ENCODE measurements at places on chromosomes 7 and 10.

- DNase-seq: no peak
These were observed 654.5 kb upstream of the COBL start for GRCh38 chr7:51970961-51971665.

DNA sequence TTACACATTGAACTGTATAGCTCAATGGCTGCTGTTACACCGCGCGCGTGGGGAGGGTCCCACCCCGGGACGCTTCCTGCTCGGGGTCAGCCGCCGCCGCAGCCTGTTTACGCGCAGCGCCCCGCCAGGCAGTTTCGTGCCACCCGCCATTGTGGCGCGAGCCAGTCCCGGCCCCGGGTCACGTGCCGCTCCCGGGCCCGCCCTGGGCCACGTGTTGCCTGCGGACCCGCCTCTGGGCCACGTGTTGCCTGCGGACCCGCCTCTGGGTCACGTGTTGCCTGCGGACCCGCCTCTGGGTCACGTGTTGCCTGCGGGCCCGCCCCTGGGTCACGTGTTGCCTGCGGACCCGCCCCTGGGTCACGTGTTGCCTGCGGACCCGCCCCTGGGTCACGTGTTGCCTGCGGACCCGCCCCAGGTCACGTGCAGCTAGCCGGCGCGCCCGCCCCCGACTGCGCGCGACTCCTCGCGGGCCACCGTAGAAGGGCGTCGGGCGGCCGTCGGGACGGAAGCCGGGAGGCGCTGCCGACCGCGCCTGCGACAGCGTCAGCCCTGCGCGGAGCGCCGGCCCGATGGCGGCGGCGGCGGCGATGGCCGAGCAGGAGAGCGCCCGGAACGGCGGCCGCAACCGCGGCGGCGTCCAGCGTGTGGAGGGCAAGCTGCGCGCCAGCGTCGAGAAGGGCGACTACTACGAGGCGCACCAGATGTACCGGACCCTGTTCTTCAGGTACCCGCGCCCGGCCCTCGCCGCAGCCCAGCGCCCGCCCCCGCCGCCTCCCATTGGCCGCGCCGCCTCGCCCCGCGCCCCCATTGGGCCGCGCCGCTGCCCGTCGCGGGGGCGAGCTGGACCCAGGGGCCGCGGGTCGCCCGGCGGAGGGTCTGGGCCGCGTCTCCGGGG, at the start of gene GET4:
GET4 (plus strand) TSS at position 478 of the 895 bp plus-strand sequence; CDS start at position 570, 92 bp downstream.
- DNase-seq: peak; percentile 98

DNA sequence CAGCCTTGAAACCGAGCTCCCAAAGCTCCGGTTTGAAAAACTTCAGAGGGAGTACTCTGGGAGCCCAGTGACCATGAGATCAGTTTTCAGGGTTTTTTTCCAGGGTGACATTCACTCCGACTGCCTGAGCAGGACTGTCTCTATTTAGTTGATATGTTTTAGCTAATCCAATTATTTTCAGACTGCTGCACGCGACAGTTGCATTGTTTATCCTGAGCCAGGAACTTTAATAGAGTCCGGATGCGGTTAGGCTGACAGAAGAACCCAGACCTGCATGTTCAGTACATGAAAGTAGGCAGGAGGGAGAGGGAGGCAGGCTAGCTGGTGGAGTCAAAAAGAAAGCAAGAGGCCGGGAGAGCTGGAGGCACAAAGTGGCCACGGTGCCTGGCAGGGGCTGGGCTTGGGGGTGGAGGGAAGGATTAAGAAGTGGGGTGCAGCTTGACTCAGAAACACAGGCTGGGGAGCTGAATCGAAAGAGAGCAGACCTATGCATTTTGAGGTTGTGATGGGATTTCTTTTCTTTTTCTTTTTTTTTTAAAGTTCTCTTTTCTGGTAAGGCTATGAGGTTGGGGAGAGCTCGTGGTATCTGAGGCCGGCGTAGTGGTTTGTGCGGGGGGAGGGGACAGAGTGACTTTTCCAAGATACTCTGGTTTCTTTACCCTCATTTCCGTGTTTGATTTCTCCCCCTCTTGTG, 5.7 kb downstream of the GATA3 start:
- no peak for DNase-seq

- peak; percentile 25 for DNase-seq
These were observed 9.6 kb downstream of the UNCX start for GRCh38 chr7:1242256-1242605.

- no peak for DNase-seq
These were observed 77.2 kb downstream of the C7orf25 start for GRCh38 chr7:42834676-42835075.

- no peak for DNase-seq
These were observed 174.2 kb upstream of the CTBP2 start for GRCh38 chr10:125334545-125334944.

- no peak for DNase-seq
These were observed 223.1 kb downstream of the CUX1 start for GRCh38 chr7:102040569-102040968.

- DNase-seq: no peak
These were observed 4.2 kb downstream of the FGFR2 start for GRCh38 chr10:121594076-121594475.

DNA sequence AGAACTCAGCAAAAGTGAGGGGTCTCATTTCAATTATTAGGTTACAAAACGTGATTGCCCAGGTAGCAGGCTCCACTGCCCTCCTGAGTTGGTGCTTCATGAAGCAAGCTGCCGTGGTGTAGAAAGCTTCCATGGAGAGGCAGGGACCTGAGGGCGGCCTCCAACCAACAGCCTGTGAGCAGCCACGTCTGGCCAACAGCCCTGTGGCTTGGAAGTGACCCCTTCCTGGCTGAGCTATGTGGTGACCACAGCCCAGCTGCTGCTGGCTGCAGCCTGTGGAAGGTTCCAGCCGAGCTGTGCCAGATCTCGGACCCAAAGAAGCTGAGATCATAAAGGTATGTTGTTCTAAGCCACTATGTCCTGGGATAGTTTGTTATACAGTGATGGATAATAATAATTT, 122.5 kb upstream of the KLF6 start:
- DNase-seq: no peak

GRCh38 chr10:98365406-98366061, 49.4 kb downstream of the PYROXD2 start:
- DNase-seq: peak; percentile 52

DNA sequence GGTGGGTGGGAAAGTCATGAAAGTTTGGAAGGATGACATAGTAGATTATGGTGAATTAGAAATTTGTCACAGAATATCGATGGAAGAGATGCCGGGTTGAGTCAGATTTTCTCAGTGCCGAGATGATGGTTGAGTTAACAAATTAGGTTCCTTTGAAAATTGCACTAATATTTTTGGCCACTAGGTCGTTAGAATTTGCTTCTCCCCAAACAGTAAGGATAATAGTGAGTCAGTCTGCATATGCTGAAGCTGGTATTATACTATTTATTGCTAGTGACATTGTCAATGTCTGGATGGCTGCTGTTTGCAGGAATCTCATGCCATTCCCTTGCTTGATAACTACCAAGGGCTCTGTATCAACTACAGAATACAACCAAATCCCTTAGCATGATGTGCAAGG, 37.7 kb upstream of the MINDY3 start:
- DNase-seq: no peak

GRCh38 chr10:26463986-26464385, 25.8 kb downstream of the APBB1IP start:
- no peak for DNase-seq

DNA sequence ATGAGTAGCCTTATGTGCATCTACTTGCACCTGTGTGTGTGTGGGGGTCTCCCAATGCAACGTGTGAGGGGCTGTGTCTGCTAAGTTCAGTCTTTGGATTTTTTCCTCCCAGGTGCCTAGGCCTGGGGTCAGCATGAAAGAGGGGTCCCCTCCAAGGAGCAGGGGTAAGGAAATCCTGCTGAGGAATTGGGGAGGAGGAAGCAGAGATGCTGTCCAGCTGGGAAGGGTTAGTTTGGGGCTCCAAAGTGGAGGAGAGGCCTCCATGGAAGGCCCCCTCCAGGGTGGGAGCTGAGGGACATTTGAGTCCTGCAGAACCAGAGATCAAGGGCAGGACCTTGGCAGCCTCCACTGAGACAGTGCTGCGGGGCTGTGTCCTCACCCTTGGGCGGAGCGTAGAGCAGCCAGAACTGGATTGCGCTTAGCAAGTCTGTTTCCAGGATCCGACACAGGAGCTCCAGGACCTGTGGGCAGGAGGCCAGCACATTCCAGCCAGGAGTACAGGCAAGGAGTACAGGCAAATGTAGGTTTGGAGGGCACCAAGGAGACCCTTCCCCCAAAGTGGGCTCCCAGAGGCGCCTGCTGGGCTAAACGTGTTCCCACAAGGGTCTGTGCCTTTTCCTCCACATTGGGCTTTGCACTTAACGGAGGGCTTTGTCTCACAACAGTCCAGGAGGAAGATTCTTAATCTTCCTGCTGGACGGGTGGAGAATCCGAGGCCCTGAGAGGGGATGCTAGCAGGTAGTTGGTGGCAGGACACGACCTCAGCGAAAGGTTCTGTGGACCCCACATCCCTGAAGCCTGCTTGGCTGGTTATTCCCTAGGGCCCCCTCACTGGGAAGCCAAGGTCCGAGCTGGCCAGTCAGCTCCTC, 10.1 kb downstream of the TBATA start:
- no peak for DNase-seq

GRCh38 chr10:121831777-121832176, 96.1 kb downstream of the ATE1 start:
- DNase-seq: no peak

DNA sequence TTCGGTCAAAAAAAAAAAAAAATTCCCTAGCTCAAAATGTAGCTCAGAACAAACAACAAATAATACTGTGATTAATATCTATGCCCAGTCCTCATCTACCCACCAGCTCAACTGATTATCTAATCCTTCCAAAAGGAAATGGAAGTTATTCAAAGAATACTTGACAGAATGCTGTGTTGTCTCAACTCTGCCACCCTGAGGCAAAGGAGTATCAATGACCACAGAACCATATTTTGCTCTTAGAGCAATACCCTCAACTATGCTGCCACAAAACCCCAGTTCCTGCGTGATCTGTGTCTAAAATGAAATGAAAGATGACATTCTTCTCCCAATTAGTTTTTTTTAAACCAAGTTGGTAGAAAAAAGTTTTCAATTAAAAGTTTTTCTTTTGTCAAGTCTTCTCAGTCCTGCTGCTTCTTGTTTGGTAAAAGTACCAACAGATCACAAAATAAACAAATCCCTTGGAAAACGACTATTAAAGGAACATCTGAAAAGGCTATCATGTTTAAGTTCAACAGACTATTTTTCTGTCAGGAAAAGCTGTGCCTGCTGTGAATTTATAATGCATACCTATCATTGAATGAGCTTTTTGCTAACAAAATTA, 21.6 kb downstream of the RBM28 start:
- DNase-seq: no peak

DNA sequence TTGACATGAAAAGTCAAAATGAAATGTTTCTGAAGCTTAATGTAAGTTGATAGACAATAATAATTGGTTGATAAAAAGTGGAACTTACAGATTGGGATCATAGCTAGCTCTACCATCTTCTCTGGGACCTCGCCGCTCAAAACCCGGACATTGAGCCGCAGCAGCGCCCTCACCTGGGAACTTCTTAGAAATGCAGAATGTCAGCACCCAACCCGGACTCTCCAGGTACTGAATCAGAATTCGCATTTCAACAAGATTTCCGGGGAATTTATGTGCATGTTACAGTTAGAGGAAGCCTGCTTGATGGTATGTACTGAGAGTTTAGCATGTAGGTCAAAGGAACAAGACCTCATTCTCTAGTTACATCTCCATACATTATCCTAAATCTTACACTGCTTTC, 36.7 kb upstream of the ABLIM1 start:
- DNase-seq: no peak

DNA sequence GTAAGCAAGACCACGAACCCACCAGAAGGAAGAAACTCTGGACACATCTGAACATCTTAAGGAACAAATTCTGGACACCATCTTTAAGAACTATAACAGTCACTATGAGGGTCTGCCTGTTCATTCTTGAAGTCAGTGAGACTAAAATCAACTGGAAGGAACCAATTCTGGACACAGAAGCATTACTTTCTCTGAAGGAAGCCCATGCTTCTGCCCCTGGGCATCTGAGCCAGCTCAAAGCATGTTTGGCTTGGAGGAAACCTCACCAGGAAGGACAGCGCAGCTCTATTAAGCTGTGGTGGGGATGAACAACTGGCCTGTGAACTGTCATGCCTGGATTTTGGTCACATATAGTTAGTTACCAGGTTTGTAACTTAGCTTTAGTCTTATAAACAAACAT, 132.4 kb upstream of the GDF10 start:
- no peak for DNase-seq

DNA sequence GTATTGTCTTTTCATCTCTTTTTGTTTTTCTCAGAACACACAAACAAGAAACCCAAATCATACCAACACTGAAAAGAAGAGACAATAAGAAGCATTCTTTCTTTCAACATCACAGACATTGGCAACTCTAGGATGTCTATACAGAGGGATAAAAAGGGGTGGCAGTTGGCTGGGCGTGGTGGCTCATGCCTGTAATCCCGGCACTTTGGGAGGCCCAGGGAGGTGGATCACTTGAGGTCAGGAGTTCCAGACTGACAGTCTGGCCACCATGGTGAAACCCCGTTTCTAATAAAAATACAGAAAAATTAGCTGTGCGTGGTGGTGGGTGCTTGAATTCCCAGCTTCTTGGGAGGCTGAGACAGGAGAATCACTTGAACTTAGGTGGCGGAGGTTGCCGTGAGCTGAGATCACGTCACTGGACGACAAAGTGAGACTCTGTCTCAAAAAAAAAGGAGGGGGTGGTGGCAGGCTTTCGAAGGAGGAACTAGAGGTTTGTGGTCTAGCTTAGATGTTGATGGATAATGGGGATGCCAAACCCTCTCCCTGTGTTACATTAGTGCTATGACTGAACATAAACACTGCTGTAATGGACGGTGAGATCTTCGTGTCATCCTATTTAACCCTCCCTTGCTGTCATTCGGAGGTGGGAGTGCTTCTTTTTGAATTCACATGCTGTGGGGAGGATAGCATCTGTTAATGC, 9.4 kb downstream of the CNNM2 start:
- DNase-seq: no peak

- no peak for DNase-seq
These were observed 52.2 kb downstream of the WAC start for GRCh38 chr10:28585076-28585475.

GRCh38 chr7:6448943-6449543, 1.3 kb upstream of the DAGLB start:
- DNase-seq: no peak

GRCh38 chr10:61684894-61685507, 22.3 kb downstream of the CABCOCO1 start:
- no peak for DNase-seq

GRCh38 chr7:114818501-114818900, 103.4 kb upstream of the MDFIC start:
- no peak for DNase-seq

GRCh38 chr7:80392229-80393169, 119.4 kb downstream of the GNAT3 start:
- DNase-seq: peak; percentile 38

DNA sequence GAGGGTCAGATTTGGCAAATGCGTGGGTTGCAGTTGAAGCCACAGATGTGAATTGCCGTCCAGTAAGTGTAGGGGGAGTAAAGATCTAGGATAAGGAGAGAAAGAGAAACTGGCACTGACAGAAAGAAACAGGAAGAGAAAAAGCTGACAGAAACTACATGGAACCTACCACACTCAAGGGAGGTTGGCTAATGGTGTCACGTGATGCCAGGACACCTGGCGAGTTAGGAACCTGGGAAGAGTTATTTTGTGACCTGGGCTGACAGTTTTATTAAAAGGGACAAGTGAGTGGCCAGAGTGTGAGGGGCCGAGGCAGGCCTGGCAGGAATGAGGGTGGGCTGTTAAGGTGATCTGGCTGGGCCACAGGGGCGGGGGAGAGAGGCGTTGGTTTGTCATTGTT, 188.7 kb downstream of the ADARB2 start:
- DNase-seq: no peak

- DNase-seq: no peak
These were observed 16.9 kb upstream of the ZNF777 start for GRCh38 chr7:149477494-149478443.
